ENCODE measurements at places on chromosomes 12 and 14.

- no peak for DNase-seq
Measured at GRCh38 chr12:96902076-96902475, 5.0 kb upstream of the NEDD1 start.

DNA sequence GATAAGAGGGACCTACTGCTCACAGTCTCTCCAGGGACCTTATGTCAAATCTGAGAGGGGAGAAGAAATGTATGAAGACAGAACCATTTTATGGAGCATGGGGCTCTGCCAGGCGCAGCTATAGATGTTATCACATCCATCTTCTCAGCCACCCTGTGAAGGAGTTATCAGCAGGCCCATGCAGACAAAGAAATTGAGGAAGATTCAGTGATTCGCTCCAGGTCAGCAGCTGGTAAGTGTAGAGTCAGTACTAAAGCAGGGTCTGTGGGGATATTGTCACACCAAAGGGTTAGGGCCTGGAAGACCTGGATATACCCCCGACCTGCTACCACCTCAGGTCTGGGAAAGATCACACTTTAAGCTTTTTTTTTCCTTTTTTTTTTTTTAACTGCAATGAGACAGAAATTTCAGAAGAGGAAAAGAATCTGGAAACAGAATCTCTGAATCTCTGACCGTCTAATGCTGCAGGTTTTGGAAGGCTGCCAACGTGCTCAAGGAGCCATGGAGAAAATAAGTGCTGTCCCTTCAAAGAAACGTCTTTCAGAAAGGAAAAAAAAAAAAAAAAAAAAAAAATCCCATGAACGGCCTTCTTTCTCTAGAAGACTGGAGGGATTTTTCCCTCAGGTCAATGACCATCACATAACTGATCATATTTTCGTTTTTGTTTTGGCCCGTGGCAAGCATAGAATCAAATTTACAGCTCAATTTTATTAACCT, 73.3 kb upstream of the PLEKHG7 start:
- no peak for DNase-seq

DNA sequence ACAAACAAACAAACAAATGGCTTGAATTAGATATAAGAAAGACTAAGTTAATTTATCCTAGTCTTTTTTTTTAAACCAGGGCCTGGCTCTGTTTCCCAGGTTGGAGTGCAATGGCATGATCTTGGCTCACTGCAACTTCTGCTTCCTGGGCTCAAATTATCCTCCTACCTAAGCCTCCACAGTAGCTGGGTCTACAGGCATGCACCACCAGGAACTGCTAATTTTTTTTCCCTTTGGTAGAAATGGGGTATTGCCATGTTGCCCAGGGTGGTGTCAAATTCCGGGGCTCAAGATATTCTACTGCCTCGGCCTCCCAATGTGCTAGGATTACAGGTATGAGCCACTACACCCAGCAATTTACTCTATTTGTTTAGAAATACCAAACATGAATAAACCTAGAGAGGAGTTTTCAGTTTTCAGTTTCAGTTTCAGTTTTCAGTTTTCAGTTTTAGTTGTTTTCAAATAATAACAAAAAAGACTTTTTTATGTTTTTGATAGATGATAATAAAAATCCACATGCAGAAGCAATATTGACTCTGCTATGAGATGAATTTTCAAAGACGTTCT, 817.0 kb downstream of the FLRT2 start:
- no peak for DNase-seq

DNA sequence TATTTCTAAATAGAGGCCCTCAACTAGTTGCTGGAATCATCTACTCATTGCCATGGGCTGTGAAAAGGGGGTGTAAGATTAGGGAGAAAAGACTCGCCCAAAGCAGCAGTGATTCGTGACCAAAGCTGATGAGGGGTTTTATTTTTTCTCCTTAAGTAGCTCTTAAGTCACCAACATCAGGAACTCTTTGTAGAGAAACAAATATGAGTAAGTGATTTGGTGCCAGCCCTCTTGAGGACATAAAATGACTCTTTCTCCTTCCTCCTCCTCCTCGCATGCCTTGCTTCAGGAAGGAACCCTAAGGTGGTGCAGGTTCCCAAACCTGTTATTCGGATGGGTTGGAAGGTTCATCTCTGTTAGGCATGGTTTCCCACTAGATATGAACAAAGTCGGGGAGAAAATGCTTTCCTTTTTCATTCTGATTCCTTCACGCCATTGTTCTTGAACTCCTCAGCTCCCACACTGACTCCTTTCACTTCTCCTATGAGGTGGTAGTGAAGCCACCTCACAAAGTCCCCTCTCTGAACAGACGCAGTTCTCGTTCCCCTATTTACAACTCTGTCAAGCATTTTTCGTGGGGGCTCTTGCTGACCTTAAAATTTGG, 113.4 kb downstream of the ETV6 start:
- no peak for DNase-seq

- no peak for DNase-seq
Measured at GRCh38 chr14:30553311-30553989, 5.5 kb upstream of the G2E3 start.

DNA sequence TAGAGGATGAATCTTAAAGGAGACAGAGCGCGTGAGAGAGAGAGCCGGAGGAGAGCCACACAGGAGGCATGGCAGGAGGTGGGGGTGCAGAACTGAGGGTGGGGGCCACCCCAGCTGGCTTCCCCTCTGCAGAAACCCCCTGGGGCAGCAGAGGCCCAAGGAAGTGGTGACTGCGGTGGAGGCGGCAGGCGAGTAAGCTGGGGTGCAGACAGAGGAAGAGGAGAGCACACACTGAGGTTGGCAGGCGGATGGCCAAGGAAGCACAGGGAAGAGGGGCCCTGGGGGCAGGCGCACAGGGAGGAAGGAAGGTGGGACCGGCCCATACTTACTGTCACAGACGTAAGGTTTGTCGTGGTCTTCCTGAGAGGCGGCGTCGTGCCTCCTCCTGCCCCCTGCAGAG, 179.8 kb downstream of the DPF3 start:
- no peak for DNase-seq
